Mucosa of gallbladder (tissue), 1 donor: ENCODE measurements at places on chromosomes 12 and 14. TPM values are rescaled to one million over a fixed set of nuclear protein-coding genes. Genes with fewer than 3 reads are reported as not detected.

GRCh38 chr12:27385766-27386564 is 53.3 kb downstream of the BMAL2 start:
- no peak for DNase-seq

The ZFHX2 gene
- 12.5 TPM for total RNA-seq

The HAL gene
- 0.58 TPM for total RNA-seq

GRCh38 chr12:75951399-75952278 is 79.9 kb downstream of the PHLDA1 start:
- DNase-seq: no peak

GRCh38 chr14:54881235-54881760 is 21.3 kb downstream of the GCH1 start:
- no peak for DNase-seq

- peak; percentile 40 for DNase-seq
Observed at GRCh38 chr14:55454264-55455002, 14.0 kb upstream of the TBPL2 start.

DNA sequence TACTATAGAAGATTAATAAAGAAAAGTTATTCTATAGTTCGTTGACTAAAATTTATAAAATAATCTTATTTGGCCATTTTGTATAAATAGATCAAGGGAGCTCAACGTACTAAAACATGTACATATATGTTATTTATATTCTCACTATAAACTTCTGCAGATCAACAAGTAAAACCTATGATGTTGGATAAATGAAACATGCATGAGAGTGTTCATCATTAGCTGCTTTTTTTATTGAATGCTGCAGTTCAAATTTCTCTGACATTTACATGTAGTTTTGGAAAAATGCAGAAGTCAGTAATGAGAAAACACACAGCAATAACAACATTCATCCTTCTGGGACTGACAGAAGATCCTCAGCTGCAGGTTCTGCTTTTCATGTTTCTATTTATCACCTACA is at the start of gene OR6C68:
Gene OR6C68, plus strand, starts transcription at position 301 of the 400 bp plus-strand sequence. Its CDS starts 0 bp downstream, at position 301.
- DNase-seq: no peak

DNA sequence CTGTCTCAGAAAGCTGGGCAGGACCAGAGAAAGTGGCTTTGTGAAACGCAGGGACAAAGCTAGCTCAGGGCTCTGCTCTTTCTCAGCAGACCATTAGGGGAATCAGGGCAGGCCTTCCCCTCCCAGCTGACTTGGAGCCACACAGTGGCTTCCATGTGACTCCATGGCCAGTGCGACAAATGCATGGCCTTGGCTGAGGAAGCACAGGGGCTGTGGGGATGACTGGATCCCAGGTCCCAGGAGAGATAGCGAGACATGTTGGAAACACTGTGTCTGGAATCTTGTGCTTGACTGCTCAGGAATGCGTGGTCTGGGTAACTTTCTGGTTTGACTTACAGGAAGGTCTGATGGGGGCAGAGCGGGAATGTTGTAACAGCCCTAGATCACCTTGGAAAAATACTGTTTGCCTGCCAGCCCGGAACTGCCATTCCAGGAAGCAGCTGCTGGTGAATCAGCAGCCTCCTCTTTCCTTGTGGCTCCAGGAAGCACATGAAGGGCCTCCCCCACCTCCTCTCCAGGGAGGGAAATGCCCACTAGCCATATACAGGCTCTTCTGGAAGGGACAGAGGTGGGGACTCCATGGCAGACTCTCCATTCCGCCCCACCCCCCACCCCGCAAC is 133.5 kb upstream of the HIF1A start:
- DNase-seq: peak; percentile 80

DNA sequence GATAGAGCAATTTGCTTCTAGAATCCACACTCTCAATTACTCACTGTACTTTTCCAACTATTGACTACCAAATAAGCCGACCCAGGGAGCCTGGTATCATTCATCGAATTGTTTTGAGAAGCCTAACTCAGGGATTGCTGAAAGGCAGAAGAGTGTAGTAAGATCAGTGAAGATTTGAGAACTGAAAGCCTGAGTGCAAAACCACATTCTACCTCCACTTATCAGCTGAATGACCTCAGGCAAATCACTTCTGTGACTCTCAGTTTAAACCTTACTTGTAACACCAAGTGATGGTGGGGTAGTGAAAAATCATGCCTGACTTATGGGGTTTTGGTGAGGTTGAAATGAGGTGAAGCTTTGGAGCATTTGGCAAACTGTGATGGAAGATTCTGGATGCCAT is 126.1 kb upstream of the MAX start:
- DNase-seq: no peak

The DDX54 gene
- total RNA-seq: 55.9 TPM

The REP15 gene
- 0.95 TPM for total RNA-seq

DNA sequence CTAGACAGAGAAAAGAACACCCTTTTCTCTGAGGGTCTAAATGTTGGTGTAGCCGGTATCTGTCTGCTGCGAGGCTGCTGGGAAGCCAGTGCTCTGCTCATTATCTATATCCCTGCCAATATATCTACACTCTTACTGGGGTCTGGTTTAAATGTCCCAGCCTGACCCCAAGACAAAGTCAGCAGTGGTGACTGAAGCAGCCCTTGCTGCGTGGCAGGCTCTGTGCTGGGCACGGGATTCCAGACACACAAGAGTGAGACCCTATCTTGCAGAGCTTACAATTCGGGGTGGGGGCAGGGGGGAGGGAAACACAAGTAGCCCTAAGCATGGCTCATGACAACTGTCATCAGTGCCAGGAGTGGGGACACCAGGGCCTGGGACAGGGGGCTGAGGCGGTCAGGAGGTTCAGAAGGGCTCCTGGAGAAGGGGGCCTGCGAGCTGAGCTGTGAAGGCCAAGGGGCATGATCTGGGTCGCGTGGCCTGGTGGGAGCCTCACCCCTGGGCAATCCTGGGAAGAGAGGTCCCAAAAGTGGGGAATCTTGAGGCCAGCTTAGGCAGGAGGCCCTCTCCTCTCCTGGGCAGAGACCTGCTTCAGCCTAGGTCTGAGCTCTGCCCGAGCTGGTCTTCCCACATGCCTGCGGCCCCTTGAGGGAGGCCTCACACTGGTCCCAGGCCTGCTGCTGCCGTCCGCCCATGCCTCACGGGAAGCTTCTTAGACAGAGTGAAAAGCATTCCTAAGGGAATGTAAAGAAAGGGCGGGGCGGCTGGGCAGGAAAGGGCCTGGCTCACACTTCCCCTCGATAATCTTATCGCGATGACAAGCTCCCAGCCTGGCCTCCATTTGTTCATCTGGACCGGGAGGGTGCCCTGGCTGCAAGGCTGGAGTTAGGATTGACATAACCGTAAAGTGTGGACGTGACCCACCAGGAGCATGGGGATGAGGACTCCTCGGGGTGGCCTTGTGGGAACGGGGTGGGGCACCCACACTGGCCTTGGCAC is 7.3 kb upstream of the RCOR1 start:
- DNase-seq: no peak

DNA sequence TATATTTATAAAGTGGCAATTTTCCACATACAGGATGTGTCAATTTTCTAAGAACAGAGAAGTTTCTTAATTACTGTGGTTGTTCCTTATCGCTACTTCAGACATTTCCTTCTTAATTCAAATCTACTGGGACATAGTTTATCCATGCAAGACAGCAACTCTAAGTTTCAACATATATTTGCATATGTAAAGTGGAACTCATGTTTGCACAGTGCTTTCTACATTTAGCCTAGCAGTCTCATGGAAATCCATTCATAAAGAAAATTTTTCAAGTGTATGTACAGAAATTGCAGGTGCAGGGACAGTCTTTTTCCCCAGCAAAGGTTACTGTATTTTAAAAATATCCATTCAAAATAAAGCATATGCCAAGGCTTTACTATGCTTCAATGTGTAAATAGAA is 956.7 kb upstream of the SEL1L start:
- no peak for DNase-seq

The RTL1 gene
- total RNA-seq: 0.09 TPM

DNA sequence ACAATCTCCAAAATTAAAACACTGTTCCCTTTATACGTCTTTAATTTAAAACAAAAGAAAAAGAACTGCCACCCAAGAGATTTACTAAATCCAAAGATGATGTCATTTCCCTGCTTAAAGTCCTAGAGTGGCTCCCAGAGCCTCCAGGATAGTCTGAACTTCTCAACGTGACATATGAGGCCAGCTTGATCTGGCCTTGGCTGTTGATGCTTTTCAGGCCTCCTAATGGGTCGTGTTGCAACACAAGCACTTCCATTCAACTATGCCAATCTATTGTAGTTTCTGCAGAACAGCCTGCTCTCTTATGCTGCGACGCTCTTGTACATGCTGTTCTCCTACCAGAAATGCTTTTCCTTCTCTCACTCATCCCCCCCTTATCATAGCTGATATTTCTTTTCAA is 35.7 kb downstream of the LGR5 start:
- DNase-seq: no peak

GRCh38 chr12:91384366-91384765 is 201.7 kb upstream of the DCN start:
- DNase-seq: no peak
